ENCODE measurements at places on chromosomes 12 and 14. TPM values are rescaled to one million over a fixed set of nuclear protein-coding genes. Genes with fewer than 3 reads are reported as not detected.

DNA sequence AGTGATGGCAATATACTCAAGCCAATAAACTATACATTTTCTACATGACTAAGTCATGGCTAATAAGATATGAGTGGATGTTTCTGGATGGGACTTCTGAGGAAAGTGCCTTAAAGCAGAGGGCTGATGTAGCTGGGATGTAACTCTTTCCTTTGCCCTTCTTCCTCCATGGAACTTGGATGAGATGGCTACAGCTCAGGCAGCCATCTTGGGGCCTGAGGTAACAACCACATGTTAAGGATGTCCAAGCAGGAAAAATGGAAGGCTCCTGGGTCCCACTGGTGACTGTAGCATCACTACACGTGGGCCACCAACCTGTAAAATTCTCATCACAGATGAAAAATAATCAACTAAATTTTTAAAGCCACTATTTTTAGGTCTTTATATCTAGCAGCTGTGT is 54.4 kb upstream of the GRIP1 start:
- DNase-seq, result no peak

- DNase-seq, result peak; percentile 88
These were observed 266.5 kb downstream of the PAWR start for GRCh38 chr12:79424109-79424721.

Gene CCND2
- total RNA-seq, result 3.4 TPM

- DNase-seq, result no peak
These were observed 128.7 kb upstream of the GARIN2 start for GRCh38 chr14:67060546-67060945.

DNA sequence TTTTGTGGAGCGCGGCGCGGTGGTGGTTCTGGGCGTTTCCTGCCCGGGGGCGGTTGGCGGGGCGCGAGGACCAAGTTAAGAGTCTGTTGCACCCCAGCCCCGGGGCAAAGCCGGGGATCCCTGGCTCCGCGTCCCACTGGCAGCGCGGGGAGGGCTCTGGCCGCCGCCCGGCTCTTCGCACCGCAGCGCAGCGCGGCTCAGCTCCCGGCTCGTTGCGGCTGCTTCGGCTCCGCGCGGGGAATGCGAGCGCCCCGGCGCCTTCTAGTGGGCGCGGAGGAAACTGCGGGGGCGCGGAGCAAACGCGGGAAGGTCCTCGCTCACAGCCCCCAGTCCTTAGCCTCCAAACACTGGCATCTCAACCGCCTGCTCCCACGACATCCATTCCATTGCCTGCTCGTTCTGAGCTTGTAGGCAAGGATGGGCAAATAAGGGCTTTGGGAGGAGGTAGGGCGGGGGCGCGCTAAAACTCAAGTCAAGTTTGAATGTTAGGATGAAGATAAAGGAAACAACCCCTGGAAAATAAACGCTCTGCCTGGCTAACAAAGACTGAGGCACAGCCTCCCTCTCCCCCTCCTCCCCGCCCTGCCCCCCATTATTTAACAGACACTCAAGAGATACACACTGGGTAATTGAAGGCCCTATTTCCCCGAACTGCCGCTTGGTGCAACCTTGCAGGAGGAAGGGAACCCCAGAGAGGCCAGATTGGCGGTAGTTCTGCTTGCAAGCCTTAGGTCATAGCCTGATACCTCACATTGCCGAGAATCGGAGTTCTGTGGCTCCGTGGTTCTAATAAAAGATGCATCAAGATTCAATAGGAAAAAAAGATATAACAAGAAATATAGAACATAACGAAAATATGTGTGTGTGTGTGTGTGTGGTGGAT is at the start of gene B4GALNT1:
TSS of gene B4GALNT1 (minus strand) at position 244 of the 883 bp plus-strand sequence. CDS start 1,069 bp downstream, outside the sequence.
- peak; percentile 61 for DNase-seq

GRCh38 chr12:94099632-94100031 is 48.7 kb upstream of the PLXNC1 start:
- DNase-seq, result peak; percentile 8

- no peak for DNase-seq
These were observed 36.3 kb downstream of the BEST3 start for GRCh38 chr12:69662764-69663163.

DNA sequence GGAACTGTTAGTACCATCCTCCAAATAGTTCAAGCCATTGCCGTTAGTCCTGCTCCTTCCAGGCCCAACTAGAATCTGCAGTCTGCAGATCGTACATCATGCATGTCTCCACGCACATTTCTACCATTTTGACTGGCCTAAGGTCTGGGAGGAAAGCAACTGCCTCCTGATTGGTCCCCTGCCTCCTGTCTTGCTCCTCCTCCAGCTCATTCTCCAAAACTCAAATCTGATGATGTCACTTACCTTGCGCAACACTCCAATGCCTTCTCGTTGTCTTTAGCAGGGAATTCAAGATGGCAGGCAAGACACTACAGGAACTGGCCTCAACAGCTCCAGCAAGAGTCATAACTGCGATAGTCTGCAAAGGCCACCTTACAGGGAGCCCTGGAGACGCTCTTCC is 9.7 kb upstream of the HCAR1 start:
- no peak for DNase-seq

- peak; percentile 66 for DNase-seq
These were observed 832 bp upstream of the SYT1 start for GRCh38 chr12:78863482-78864402.

GRCh38 chr12:110821917-110822316 is 24.9 kb upstream of the CCDC63 start:
- DNase-seq, result no peak

Gene MEG3
- total RNA-seq, result 227 TPM

Data from endothelial cell of umbilical vein (primary cell).